ENCODE measurements at places on chromosomes 5 and 9.

GRCh38 chr5:34589832-34590231, 66.3 kb upstream of the RAI14 start:
- DNase-seq, result no peak

DNA sequence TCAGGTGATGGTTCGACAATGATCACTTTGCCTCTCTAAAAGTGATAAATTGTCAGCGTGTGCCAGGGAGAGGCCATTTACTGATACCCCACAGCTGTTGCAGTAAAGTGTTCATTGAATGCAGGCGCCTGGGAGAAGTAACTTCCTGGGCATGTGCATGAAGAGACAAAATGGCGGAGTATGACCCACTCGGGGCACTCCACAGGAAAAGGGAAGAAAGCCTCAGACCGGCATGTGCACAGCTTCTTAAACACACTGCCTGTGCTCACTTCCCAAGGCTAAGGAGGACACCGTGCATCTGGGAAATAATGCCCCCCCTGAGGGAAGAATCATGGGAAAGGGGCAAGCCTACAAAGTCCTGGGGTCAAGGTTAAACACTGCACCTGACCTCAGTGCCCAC, 329.5 kb downstream of the ICE1 start:
- DNase-seq, result no peak

DNA sequence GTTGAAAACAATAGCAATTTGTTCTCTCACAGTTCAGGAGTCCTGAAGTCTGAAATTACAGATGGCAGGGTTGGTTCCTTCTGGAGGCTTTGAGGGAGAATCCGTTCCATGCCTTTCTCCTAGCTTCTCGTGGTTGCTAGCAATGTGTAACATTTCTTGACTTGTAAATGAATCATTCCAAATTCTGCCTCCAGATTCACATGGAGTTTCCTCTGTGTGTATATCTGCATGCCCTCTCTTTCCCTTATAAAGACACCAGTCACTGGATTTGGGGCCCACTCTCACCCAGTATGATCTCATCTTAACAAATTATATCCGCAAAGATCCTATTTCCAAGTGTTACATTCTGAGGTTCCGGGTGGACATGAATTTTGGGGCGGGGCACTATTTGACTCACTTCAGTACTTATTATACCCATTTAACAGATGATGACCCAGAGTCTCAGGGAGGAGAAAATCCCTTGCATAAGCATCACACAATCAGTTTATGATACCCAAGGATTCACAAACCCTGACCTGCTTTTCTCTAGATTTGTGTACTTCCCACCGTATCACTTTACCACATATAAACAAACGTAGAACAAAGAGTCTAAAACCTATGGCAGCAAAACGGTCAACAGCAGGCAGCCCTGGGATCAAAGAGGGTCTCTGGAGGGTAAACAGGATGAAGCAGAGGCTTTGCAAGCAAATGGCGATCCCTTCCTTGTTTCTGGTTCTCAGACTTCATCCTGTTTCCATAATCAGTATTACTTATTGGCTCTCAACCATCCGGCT, 93.7 kb downstream of the C9orf152 start:
- DNase-seq, result no peak

DNA sequence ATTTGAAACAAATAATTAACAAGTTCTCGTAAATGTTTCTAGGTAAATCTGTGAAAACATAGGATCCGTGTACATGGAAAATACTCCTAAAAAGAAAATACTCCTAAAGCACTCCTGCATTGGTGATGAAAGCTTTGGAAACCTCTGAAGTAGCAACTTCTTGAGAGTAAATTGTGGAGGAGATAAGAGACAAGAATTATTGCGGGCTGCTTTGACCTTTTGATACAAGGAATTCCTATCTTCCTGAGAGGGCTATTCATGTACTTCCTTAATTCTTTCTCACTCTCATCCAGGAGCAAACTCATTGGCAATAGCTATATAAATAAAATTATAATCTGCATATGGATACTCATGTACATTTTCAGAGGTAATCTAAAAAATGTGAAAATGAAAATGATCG, 158.4 kb upstream of the PIK3R1 start:
- DNase-seq, result no peak

DNA sequence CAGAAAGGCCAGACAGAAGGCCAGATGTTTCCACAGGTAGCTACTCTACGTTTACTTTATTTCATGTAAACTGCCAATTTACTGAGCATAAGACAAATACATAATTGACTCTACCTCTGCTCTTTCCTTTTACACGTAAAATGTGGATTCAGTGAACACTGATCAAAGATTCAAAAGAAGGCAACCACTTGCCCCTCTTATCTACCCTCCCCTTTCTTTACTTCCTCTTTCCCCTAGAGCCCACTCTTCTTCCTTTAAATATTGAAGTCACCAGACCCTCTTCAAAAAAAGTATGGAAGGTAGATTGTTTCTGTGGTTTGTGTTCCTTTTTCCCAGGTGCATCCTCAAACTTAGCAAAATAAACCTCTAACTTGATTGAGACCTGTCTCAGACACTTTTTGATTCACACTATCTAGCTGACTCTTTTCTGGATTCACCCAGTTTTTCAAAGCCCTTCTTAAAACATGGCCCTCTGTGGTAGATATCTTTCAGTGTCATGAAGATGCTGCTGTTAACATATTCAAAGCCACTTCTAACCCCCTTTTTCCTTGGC, 6.7 kb downstream of the FAM114A2 start:
- no peak for DNase-seq

GRCh38 chr9:20205821-20206220, 416.5 kb downstream of the MLLT3 start:
- DNase-seq, result no peak

- DNase-seq, result no peak
Measured at GRCh38 chr5:59173578-59173977, 590.7 kb downstream of the RAB3C start.

GRCh38 chr5:78574731-78575161, 73.8 kb downstream of the LHFPL2 start:
- no peak for DNase-seq

- no peak for DNase-seq
Measured at GRCh38 chr9:111601237-111602018, 2.0 kb upstream of the PTGR1 start.

GRCh38 chr9:2787065-2787464, 56.8 kb downstream of the PUM3 start:
- no peak for DNase-seq

DNA sequence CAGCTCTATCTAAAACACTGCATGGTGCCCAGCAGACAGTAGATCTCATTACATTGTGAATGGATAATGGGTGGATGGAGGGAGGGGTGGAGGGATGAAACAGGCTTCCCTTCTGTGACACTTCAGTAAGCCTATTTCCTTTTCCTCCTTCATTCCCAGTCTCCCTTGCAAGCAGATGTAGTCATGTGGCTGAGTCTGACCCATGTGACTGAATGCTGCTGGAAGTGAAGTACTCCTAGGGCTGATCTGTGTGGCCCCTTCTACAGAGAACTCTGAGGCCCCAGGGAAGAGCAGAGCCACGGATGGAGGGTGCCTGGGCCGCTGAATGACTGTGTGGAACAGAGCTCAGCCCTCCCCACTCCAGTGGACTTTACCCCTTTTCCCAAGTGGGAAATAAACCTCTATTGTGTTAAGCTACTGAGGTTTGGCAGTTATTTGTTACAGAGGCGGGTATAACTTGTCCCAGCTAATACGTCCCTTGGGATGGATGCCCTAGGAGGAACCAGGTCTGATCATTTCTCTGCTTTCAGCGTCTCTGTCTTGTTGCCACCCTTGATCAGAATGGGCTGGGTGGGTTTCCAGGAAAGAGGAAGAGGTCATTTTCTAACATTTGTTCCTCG, 176.1 kb upstream of the MVB12B start:
- DNase-seq, result no peak

DNA sequence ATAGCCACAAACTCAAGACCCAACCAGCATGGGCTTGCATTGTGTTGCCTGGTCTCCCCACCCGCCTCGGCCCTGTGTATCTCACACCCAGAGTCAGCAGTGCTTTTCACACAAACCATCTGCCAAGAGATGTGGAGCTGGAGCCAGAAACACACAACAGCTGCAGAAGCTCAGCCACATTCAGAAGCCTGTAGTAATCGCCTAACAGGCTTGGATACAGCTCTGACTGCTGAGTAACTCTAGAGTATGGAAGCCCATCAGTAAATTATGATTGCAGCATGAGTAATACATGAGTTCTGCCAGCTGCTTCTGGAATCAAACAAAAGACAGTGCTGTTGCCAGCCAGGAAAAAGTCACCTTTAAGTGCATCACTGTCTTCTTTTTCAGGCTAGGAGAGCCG, 16.0 kb downstream of the TEK start:
- no peak for DNase-seq

- DNase-seq, result no peak
Measured at GRCh38 chr9:130262061-130262745, 3.4 kb upstream of the HMCN2 start.

DNA sequence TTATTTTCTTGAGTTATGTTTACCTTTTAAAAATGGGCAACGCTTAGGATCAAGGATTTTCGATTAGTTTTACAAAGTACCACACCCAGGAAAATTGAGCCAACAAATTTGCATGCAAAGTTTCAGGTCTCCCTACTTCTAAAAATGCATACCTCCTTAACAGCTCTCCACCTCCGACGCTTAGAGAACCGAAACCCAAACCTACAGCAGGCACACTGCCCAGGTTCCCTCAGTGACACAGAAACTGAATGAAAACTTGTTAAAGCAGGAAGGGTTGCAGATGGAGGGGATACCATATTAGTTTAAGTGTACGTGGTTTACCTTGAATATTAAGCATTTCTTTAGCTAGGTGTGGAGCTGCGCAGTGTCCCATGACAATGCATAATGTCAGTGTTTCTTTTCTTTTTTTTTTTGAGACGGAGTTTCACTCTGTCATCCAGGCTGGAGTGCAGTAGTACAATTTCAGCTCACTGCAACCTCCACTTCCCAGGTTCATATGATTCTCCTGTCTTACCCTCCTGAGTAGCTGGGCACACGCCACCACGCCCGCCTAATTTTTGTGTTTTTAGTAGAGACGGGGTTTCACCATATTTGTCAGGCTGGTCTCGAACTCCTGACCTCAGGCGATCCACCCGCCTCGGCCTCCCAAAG, 1.6 kb upstream of the SUB1 start:
- DNase-seq, result no peak

- no peak for DNase-seq
Measured at GRCh38 chr9:133812941-133813748, 75.0 kb upstream of the SARDH start.

- no peak for DNase-seq
Measured at GRCh38 chr9:94850540-94851434, 124.3 kb downstream of the AOPEP start.

DNA sequence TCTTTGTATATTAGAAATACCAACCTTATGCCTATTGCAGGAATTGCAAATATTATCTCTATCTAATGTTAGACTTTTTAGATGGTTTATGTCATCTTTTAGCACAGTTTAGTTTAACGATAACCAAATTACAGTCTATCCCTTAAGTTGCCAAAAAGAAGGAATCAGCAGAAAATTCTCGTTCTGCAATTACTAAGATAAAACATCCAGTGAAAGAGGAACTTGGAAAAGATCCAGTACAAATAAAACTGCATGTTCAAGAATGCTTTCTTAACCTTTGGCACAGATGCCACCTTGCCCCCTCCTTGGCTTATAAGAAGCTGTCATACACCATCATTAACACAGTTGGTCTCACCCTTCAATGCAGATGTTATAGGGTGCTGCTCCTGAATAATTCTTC, 124.0 kb downstream of the SEMA5A start:
- no peak for DNase-seq

DNA sequence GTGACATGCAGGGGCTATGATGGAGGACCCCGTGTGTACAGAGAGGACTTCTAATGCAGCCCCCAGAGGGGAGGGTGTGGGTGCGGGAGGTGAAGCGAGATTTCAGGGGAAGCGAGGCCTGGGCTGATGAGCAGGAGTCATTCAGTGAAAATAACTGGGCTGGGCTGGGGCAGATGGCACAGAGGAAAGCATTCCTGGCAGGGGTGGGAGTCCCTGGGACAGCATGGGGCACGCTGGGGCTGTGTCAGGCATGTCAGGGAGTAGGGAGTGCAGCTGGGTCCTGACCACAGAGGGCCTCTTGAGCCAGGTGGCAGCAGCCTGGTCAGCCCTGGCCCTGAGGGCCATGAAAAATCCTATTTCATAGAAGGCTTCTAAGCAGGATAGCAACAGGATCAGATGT, 36.6 kb downstream of the COL15A1 start:
- no peak for DNase-seq

DNA sequence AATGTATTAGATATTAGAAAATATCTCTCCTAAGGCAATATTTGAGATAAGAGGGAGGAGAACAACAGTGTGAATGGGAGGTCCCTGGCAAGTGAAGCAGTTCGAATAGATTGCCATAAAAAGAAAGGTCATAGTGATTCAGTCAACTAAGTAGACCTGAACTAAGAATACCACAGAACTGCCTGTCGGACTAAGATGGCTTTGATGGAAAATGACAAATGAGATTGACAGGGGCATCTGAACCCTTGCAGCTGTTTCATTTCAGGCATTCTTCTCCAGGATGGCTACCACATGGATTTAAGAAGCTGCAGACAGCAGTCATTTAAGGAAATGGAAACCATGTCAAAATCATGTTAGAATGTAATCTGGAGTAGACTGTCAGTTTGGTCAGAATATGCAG, 308.4 kb upstream of the MEF2C start:
- no peak for DNase-seq

DNA sequence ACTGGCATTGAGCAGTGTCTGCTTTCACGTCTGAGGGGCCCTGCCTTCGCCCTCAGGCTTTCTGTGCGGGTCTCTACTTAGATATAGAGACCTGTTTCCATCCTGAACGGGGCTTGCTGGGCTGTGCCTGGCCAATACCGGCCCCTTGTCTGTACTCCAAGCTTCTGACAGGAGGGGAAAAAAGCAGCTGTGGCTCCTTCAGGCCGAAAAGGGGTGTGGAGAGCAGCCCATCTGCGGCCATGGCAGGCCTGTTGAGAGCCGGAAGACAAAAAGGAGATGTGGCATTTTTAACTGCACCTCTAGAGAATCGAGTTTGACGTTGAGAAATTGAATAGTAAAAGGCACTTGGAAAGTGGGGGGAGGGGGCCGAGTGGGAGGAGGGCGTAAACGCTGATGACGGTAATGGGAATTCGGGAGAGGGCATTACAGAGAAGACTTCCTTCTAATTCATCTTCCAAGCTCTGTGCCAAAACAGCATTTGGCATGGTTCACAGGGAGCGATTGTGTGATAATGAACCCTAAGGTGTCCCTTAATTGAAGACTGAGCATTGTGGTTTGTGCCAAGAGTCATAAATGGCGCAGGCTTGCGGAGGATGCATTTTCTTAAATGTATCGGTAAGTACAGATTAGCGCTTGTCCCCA, 25.1 kb upstream of the PRDM12 start:
- no peak for DNase-seq
